ENCODE measurements at places on chromosomes 13 and 19.

DNA sequence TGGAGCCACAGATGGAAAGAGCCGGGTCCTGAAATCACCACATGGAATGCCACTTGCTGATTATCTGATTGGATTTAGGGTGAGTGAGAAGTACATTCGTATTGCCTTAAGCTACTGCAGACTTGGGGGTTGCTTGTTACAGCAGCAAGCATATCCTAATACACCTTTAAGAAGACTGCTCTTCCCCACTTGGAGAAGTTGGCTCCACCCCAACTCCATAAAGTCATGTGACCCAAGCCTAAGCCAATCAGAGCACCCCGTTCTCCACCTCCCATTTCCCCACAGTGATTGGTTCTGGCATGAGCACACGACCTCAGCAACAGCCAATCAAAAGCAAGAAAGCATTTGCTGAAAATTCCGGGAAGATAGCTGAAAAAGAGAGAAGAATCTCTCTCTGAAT, 23.1 kb downstream of the CACNA1A start:
- no peak for DNase-seq

DNA sequence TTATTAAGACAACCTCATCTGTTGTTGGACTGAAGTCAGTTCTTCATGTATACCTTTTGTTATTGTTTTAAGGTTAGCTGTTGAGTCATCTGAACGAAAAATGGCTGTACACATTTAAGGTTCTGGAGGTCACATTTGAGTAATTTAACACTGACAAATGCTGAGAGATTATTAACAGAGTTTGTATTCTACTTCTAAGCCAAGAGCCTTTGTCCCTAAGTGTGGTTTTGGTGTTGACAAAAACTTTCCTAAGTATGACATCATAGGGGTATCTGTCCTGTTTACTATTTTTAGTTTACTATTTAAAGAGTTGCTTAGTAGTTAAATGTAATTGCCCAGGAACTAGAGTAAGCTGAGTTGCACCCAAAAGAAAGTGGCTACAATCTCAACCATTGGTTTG, 71.9 kb downstream of the CDK8 start:
- no peak for DNase-seq

- no peak for DNase-seq
These were observed 25.4 kb upstream of the SEMA6B start for GRCh38 chr19:4584670-4585460.

DNA sequence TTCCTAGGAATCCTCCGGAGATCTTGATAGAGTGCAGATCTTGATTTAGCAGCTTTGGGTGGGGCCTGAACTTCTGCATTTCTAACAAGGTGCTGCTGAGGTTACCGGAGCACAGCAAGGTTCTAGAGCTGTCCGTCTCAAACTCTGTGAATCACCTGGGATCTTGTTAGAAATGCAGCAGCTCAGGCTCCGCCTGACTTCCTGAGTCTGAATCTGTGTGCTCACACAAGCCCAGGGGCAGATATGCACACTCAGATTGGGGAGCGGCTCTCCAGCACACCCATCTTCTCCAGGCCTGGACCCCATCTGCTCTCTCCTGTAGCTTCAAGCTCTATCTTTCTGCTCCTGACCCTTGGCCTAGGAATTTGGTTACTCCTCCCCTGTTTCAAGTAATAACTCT, 3.5 kb upstream of the TEX26 start:
- DNase-seq, result no peak

- DNase-seq, result no peak
These were observed 136.3 kb upstream of the UFM1 start for GRCh38 chr13:38213314-38213713.

DNA sequence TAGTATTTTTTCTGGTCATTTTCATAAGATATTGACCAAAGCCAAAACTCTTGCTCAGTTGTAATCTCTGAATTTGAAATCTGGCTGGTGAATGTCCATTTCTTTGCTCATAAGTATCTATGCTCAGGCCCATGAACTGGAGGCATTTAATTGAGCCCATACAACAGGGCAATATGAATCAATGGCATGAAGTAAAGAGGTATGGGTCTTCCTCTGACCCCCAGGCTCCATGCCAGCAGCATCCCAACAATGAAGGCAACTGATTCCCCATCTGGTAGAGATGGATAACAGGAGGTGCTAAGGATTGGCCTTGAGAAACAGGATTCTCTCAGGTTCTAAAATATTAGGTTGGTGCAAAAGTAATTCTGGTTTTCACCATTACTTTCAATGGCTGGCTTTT, 330.8 kb downstream of the LIG4 start:
- no peak for DNase-seq

DNA sequence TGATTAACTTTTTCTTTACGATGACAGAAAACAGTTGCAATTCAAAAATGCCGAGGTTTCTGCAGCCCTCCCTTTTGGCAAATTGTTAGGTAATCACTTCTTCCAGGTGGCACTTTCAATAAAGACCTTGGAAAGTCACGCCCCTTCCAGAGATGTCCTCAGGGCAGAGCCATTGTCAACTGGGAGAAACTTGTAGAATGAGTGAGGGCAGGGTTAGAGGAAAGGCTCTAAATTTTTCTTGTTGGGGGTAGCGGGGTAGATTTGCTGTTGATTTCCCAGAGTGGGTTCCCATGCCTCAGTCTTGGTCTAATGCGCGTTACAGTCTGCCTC, 421.1 kb downstream of the FGF9 start:
- no peak for DNase-seq

- DNase-seq, result no peak
These were observed 736 bp downstream of the SMAD9 start for GRCh38 chr13:36919171-36919832.

GRCh38 chr13:44719857-44720671, 143.9 kb upstream of the TSC22D1 start:
- no peak for DNase-seq

- DNase-seq, result no peak
These were observed 1189.2 kb downstream of the EFNB2 start for GRCh38 chr13:105346141-105346775.

DNA sequence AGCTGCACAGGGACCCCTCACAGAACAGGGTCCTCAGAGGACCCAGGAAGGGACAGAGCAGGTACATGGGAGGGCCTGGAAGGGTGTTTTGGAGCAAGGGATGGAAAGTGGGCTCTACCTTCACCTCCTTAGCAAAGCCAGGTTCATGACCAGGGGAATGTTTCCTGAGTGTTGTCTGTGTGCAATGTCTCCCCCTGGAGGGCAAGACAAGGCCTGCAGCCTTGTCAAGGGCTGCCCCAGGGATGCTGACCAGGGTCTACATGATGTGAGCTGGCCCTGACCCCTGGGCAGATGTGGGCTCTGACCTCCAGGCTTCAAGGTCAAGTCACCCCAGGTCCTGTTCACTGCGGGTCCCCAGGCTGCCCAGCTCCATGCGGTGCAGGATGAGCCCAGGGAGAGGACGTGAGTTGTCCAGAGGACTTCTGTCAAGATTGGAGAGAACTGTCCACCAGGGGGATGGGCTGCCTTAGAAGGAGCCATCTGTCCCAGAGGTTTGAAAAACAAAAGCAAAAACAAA, 1.0 kb upstream of the CEACAM1 start:
- DNase-seq, result peak; percentile 7

- no peak for DNase-seq
These were observed 159.0 kb upstream of the IRS2 start for GRCh38 chr13:109945206-109945960.

GRCh38 chr19:51607920-51608562, 22.2 kb downstream of the SIGLEC5 start:
- peak; percentile 60 for DNase-seq

DNA sequence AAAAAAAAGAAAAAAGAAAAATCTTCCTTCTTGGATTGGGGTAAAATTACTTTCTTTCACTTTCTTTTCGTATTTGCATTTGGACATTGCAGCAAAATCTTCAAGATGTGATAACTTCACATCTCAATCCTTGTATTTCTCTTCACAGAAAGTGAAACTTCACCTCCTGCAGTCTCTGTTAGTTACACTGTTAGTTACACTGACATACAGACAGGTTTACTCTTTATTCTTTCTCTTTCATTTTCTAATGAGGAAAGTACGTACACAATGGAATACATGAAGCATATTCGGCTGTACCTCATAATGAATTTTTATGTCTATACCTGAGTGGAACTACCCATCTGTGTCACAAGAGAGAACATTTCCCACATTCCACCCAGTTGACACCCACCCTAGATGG, 459.1 kb upstream of the GPC6 start:
- DNase-seq, result no peak

- peak; percentile 41 for DNase-seq
These were observed 29.1 kb downstream of the EPS15L1 start for GRCh38 chr19:16442386-16443276.

- no peak for DNase-seq
These were observed 7.0 kb downstream of the ZNF737 start for GRCh38 chr19:20558571-20558970.

DNA sequence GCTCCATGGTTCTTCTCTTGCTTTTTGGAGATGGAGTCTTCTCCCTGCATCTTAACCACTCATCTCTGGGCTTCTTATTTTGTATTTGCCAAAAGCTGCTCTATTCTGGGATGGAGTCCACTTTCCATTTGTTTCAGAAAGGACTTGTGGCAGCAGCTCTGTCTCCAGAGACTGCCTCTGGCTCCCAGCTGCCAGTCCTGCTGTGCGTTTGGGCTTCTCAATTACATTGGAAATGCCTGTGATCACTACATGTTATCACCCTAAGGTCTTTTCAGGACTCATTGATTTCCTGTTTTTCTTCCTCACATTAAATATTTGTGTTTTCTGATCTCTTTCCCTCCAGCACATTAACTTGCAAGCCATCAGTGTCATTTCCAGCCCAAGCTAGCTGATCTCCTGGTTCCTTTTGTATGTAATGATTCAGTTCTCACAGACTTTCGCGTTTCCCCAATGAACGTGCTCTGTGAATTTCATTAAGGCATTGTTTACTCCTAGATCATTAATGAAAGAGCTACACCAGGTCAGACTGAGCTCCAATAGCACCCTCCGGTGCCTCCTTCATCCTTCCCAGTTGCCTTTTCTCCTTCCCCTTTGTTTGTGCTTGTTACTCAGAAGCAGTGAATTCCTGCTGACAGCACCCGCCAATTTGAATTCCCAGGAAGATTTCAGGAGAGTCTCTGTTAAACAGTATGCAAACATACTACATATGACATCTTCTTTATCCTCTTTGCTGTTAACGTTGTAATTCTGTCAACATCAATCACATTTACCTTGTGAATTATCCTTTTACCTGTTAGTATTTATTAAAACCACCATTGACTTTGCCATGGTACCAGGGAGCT, 3.0 kb downstream of the CBY2 start:
- no peak for DNase-seq

DNA sequence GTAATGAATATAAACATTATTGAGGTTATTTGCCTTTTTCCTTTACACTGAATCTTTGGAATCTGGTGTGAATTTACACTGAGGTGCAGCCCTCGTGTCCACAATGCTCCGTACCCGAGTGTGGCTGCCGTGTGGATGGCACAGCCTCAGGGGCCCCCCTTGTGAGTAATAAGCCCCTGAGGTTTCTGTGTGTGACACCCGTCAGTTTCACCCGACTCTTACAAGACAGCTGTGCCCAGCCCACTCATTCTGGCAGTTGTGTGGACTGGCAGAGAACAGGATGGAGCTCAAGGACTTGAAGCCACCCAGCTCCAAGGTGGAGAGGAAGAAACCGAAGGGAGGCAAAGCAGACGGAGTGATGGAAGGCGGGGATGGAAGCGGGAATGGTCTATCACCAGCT, 7.8 kb downstream of the PROZ start:
- no peak for DNase-seq

DNA sequence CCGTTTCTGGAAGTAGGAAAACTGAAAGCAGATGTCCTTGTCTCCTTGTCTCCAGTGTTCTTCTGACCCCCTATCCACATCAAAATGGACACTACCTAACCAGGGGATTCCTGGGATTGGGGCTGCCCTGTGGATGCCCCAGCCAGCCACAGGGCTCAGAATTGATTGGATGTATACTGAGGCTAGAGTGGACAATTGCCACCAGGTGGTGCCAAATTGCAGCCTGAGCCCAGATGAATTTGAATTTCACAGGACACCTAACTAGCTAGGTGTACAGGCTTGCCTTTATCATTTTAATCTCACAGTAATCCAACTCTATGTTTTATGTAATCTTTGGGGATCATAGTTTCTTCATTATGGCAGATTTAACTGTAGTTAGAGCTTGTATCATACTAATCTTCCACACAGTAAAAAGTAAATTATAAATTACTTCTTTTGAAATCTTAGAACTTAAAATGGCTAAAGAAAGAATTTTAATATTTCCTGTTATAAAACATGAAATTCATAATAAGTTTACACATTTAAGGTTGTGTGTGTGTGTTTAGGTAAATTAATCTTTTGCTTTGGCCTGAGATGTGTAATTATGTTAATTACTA, 58.0 kb downstream of the PIBF1 start:
- peak; percentile 14 for DNase-seq

Data from LNCaP clone FGC (cell line).